Left lung (tissue), 14 donors: ENCODE measurements at places on chromosomes 5 and 9. TPM values are rescaled to one million over a fixed set of nuclear protein-coding genes. Genes with fewer than 3 reads are reported as not detected.

Gene IL13
- polyA plus RNA-seq: not detected

Gene CTXN3
- polyA plus RNA-seq: 0.17 TPM

Gene CATSPER3
- 0.84 TPM for polyA plus RNA-seq

Gene DNM1
- 67.8 TPM for polyA plus RNA-seq

Gene PDCD1LG2
- 0.45 TPM for polyA plus RNA-seq

Gene SMIM33
- polyA plus RNA-seq: not detected

Gene LTC4S
- 3.8 TPM for polyA plus RNA-seq

Gene PCDHGA1
- polyA plus RNA-seq: 0.71 TPM

DNA sequence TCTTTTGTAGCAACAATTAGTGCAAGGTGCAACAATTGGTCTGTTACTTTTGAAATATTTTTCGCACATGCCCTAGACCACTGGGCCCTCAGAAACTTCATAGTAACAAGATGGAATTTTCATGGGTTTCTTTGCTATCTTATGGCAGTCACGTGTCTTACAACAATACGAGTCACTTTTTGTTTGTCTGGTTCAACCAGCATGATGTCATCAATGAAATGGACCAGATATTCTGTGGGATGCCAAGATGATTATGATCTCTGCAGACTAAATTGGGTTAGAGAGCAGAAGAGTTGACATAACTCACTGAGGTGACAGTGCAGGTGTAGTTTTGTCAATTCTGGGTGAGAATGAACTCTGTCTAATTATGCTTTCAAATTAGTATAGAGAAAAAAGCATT lies 239.6 kb upstream of the RIOK2 start:
- no peak for DNase-seq

GRCh38 chr9:19032406-19032805 lies 603 bp downstream of the SAXO1 start:
- DNase-seq: no peak

DNA sequence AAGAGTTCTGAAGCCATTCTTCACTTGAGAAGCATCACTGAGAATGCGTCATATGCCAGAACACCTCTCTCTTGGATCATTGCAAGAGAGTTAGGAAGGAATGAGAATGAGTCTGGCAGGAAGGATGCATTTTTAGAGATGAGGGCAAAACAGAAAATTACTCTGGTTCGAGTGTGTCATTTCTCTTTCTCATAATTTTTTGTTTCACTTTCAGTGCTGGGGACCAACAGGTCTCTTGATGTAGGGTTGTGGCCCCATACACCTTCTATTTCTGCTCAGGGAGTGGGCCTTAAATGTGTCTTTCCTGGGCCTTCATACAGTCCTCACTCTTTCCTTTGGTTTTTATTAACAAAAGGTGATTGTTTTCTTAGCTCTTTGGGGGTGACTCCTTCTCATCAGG lies 302.4 kb downstream of the NR3C1 start:
- DNase-seq: no peak

DNA sequence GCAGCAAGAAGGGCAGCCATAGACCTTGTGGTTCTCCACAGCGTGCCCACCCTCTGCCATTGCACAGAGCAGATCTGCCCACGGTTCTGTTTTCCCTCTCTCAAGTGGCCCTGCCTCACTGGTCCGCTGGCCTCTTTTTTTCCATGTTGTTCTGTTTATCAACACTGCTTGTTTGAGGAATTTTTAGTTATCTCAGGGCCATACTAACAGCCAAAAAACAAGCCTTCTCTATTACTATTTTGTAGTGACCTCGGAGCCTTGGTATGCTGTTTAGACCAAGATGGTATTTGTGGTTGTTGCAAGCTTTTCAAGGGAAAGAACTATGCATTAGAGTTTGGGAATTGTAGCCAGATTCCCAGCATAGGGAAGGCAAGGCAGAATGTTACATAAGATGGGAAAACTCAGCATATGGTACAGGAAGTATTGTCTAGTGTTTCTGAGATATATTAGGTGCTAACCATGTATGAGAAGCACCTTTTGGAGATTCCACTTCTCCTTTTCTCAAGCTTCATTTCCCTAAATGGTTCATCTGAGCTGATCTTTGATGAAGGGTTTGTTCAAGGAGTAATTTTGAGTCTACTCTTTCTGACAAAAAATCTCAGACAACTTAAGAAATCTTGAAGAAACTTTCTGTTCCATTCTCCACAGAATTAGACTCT lies 54.3 kb downstream of the NUP214 start:
- DNase-seq: no peak

- DNase-seq: no peak
These were observed 684.1 kb downstream of the SEMA5A start for GRCh38 chr5:8861764-8862163.

DNA sequence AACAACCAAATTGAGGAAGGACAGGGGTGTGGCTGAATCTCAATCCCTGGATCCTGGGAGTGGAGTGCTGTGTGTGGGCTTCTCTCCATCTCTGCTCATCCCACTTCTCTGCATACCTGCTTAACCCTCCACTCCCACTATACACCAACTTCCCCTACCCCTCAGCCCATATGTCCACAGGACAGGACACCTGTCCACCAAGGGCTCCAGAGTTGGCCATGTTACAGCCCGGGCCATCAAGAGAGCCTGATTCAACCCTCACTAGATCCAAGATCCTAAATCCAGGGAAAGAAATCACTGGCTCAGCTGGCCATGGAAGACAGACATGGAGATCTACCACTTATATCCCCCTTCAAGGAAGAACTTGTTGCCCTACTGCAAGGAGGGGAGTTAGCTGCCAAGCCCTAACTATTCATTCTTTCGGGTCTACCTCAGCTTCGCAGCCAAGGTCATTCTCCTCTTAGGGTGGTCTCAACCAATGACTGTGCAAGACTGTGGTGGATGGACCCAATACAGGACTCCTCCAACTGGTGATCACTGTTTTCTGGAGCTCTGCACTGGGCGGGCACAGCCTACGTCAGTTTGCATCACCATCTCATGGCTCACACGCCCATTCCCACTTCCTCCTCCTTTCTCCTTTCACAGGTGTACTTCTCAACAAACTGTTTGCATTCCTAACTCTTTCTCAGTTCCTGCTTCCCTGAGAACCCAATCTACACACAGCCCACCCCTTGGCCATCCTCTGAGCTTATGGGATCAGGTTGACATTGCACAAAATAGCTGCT lies 53.7 kb upstream of the ZBTB43 start:
- DNase-seq: no peak

- DNase-seq: no peak
These were observed 235.2 kb upstream of the ELL2 start for GRCh38 chr5:96196890-96197289.

- DNase-seq: no peak
These were observed 147.5 kb downstream of the NXNL2 start for GRCh38 chr9:88682431-88682831.

GRCh38 chr5:99004960-99005359 lies 76.2 kb upstream of the CHD1 start:
- no peak for DNase-seq

DNA sequence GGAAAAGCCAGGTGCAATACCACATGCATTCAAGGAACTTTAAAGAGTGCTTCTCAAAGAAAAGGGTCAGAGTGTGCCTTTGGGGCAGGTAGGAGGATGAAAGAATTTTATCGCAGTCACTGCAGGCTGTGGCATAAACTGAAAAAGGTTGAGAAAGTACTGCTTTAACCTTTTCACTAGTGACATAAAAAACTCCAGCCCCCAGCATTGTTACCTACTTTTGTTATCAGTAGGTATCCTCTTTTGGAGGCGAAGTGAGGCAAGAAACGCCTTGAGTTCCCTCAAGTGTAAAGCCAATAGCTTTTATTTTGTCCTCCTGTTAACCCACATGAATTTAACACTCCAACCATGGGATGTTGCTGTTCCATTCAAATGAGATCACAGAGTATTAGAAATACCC lies 64.7 kb upstream of the CHD1 start:
- no peak for DNase-seq

DNA sequence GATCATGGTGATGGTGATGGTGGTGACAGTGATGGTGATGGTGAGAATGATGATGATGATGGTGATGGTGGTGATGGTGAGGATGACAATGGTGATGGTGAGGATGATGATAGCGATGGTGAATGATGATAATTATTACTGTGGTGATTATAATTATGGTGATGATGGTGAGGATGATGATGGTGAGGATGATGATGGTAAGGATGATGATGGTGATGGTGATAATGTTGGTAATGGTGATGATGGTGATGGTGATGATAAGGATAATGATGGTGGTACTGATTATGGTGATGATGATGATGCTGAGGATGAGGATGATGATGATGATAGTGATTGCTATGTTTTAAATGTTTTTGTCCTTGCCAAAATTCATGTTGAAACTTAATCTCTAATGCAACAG lies 37.3 kb upstream of the HRH2 start:
- no peak for DNase-seq

DNA sequence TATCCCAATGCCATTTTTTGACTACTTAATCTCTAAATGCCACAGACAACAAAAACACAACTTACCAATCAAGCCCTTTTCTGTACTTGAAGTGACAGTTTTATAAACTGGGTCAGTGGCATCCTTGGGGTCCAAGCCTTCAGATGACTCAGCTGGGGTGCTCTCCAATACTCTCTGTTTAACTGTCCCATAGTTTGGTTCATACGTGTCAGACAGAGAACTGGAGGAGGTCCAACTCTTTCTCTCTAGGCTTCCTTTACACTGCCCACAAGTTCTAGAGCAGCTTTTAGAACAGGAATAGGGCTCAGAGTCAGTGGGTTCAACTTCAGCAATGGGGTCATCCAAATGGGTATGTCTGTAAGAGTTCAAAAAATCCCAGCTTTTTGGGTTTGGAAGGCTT lies 166.9 kb downstream of the CDC42SE2 start:
- no peak for DNase-seq

DNA sequence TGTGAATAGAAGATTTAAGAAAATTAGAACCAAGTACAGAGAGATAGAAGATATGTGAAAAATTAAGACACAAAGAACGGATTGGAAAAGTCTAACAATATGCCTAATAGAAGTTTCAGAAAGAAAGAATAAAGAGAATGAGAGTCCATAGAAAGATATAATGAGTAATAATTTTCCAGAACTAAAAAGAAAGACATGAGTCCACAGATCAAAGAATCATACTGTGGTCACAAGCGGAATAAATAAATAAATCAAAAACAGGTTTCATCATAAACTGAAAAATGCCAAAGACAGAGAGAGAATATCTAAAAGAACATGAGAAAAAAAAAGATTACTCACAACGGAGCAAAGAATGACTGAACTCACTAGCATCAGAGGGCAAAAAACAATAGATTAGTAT lies 32.9 kb downstream of the FEM1C start:
- no peak for DNase-seq
